ENCODE measurements at places on chromosomes 3 and 15.

DNA sequence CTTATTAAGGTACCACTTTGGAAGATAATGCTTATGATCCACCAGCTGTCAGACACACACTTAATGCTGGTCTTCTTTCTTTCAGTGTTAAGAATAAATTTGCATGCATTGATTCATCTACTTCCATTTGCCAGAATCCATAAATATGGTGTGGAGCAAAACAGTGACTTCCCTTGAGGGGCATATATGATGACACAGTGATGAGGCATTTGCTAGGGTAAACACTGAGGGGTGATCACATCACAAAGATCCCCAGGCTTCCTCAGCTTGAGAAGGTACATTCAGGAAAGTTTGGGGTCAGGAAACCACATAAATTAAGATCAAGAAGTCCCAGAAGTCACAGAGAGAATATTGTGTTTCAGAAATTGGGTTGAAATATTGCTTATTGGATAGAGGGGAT, 9.9 kb upstream of the ZBED2 start:
- DNase-seq, result no peak

DNA sequence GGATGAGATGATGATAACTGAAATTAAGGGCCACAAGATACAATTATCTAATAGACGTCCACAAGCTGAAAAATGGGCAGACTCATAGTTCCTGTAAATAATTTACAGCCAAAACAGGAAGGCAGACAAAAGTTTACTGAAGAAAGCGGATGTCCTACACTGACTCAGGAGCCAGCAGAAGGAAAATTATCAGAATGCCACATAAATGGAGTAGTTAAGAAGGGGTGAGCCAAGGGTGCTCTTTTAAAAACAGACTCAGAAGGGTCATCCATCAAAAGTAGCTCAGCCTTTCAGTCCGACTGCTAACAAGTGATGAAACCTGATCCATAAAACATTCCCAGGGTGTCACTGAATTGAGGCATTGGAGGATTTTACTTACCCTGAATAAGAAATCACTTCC, 39.8 kb downstream of the TUSC7 start:
- no peak for DNase-seq

GRCh38 chr3:78322780-78323179, 1282.9 kb downstream of the ROBO2 start:
- DNase-seq, result no peak

- no peak for DNase-seq
These were observed 29.9 kb upstream of the GRIP2 start for GRCh38 chr3:14570089-14570488.

DNA sequence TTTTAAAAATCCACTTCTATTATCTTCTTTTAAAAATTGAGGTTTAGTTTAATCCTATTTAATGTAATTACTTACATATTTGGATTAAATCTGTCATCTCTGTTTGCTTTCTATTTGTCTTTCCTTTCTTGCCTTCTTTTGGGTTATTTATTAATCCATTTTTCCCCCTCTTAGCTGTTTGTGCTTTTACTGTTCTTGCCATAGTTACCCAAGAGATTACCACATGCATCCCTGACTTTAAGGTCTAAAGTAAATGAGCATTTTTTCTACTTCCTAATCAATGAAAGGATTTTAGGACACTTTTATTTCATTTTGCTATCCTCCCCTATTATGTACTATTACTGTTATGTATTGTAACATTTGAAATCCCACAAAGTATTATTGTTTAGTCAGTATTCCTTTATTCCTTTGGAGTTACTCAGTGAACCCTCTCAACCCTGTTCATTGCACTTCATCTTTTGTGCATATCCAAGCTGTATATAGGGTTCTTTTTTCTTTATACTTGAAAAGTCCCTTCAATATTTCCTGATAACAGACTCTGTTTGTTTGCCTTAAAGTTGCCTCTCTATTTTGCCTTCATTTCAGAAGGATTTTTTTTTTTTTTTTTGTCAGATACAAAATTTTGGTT, 62.7 kb downstream of the MEF2A start:
- no peak for DNase-seq

GRCh38 chr3:11784971-11785377, 61.7 kb downstream of the TAMM41 start:
- peak; percentile 2 for DNase-seq

GRCh38 chr3:134093956-134094355, 64.2 kb upstream of the SLCO2A1 start:
- no peak for DNase-seq

- DNase-seq, result no peak
These were observed 661.2 kb upstream of the BCHE start for GRCh38 chr3:166498446-166498845.

GRCh38 chr15:77846360-77846759, 213.6 kb upstream of the LINGO1 start:
- no peak for DNase-seq

- no peak for DNase-seq
These were observed 89.0 kb downstream of the DHX36 start for GRCh38 chr3:154235330-154235729.

DNA sequence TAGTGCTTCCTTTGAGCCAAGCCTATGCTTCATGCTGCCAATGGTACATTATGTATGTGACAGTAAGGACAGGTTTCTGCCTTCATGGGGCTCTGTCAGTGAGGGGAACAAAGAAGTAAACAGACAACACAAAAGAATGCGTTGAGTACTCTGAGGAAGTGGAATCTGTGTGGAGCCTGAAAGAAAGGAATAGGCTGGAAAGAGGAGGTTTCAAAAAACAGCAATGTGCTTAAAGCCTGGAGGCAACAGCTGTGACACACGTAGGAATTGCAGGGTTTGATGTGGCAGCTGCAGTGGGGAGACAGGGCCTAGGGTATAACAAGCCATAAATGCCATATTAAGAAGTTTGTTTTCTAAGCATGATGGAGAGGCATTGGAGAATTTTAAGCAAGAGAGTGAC, 316.7 kb downstream of the CLSTN2 start:
- DNase-seq, result no peak

- no peak for DNase-seq
These were observed 337.8 kb upstream of the NR2E3 start for GRCh38 chr15:71472566-71472965.

- no peak for DNase-seq
These were observed 24.3 kb downstream of the ARHGAP11B start for GRCh38 chr15:30650012-30650929.

DNA sequence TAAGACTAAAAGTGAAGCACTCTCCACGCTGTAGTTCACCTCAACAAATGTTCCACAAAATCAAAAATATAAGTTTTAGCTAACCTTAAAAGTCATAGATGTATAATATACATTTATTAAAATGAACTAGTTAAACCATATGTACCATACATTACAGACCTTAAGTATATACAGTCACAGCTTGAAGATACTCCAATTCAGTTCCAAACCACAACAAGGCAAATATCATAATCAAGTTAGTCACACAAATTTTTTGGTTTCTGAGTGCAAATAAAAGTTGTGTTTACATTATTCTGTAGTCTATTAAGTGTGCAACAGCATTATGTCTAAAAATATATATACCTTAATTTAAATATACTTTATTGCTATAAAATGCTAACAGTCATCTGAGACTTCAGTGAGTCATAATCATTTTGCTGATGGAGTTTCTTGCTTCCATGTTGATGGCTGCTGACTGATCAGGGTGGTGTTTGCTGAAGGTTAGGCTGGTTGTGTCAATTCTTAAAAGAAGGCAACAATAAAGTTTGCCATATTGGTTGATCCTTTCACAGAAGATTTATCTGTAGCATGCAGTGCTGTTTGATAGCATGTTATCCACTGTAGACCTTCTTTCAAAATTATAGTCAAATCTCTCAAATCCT, 736.7 kb downstream of the NSUN3 start:
- no peak for DNase-seq

- DNase-seq, result peak; percentile 71
These were observed at the start of gene ABHD14A for GRCh38 chr3:51974963-51975851. TSS of gene ABHD14A (plus strand) at chr3:51975064. CDS start at chr3:51975136, 72 bp downstream.

DNA sequence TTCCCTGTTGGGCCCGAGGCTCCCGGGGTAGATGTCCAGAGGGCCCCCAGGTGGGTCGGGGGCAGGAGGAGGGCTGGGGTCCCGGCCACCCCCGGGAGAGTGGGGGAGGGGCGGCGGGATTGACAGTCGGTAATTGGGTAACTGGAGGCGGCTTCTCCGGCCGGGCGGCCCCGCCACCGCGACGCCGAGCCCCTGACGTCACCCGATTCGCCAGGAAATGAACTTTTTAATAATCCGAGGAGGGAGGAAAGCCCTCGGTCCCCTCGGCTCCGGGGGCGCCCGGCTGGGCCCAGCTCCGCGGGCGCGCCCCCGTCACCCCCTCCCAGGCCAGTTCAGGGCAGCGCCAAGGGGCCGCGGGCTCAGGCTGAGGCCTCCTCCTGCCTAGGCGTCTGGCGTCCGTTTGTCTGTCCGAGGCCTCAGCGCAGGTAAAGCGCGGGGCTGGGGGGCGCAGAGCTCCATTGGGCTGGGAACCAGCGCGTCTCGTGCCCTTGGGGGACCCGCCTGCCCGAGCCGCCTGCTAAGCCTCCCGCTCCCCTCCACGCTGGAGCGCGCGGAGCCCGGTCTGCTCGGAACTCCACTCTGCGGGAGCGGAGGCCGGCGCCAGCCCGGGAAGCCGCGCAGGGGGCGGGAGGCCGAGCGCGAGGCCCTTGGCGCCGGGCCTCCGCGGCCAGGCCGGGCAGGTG, 3.9 kb downstream of the GATA2 start:
- no peak for DNase-seq

DNA sequence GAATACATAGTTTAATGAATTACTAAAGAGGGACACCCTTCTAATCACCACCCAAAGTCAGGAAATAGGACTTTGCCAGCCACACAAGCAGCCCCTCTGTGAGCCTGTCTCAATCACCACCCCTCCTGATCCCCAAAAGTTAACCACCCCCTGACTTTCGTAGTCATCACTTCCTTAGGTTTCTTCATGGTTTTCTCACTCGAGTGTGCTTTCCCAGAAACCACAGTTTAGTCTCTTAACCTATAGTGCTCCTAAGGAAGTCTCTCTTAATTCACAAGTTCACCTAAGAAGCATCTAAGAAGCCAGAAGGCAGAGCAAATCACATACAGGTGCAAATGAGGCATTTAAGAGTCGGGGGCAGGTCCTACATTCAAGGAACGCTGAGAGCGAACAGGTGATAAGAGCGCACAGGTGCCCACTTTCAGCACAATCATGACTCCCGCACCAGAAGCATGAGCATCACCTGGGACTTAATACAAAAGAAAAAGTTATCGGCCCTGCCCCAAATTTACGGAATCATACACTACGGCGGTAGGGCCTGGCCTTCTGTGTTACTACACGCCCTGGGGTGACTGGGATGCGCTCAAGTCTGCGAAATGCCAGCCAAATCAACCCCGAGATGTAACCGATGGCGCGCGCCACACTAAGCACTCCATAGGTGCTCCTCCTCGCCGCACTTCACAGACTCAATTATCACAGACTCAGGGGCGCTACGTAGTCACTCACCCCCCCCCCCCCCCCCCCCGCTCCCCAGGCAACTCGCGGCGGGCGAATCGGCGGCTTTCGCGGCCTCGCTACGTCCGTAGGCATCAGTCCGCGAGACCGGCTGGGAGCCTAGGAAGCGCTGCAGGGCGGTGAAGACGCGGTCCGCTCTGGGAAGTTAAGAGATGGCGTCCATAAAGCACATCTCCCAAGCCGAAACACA, 815 bp downstream of the ULK4 start:
- peak; percentile 50 for DNase-seq

DNA sequence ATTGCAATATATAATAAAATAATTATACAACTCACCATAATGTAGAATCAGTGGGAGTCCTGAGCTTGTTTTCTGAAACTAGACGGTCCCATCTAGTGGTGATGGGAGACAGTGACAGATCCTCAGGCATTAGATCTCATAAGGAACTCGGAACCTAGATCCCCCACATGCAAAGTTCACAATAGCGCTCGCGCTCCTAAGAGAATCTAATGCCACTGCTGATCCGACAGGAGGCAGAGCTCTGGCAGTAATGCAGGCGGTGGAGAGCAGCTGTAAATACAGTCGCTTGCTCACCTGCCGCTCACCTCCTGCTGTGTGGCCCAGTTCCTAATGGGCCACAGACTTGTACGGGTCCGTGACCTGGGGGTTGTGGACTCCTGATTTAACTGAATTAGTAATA, 87.8 kb downstream of the P3H2 start:
- DNase-seq, result no peak

- no peak for DNase-seq
These were observed 67.7 kb downstream of the CERS3 start for GRCh38 chr15:100461049-100461448.

GRCh38 chr15:85689729-85690128, 105.0 kb downstream of the KLHL25 start:
- peak; percentile 48 for DNase-seq

DNA sequence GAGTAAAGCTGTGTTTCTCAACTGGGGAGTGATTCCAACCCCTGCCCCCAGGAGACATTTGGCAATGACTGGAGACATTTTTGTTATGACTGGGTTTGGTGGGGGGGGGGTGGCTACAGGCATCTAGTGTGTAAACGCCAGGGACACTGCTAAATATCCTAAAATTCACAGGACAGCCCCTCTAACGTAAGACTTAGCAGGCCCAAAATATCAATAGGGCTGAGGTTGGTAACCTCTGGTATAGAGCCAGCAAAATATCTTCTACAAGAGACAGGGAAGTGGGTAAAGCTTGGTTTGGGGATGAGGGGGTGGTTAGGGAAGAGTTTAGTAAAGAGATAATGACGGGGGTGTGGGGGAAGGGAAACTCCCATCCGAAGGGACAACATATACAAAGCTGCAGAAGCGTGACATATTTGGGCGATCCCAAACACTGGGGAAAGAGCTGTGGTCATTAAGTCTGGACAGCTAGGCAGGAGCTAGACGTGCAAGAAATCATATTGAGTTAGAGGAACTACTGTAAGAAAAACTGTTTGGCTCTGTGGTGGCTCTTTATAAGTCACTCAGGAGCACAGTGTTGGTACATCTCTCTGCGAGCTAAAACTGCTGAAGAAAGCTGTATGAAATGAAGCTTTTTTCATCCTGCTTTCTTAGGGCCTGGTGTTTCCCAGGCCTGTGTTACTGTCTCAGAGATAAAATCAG, 697 bp upstream of the TRIM69 start:
- no peak for DNase-seq

DNA sequence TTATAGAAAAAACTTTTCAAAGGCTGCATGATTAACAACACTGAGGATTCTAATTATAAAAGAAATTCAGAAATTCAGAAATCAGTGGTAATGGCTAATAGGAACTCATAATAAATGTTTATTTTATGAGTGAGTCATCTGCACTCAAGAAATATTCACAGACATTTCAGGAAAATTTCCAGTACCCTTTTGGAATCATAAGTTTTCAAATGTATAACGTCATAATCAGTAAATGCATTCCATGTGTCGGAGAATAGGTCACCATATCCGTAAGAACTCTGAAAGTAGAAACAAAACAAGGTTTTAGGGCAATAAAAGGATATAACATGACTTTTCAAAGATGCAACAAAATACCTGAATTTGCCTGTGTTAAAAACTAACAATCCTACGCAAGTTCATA, 24.7 kb downstream of the EOGT start:
- DNase-seq, result no peak

GRCh38 chr15:63223463-63223862, 34.1 kb downstream of the RAB8B start:
- no peak for DNase-seq

- no peak for DNase-seq
These were observed 68.9 kb downstream of the DNASE1L3 start for GRCh38 chr3:58141766-58142345.
